ENCODE measurements at places on chromosomes 2 and 18.

DNA sequence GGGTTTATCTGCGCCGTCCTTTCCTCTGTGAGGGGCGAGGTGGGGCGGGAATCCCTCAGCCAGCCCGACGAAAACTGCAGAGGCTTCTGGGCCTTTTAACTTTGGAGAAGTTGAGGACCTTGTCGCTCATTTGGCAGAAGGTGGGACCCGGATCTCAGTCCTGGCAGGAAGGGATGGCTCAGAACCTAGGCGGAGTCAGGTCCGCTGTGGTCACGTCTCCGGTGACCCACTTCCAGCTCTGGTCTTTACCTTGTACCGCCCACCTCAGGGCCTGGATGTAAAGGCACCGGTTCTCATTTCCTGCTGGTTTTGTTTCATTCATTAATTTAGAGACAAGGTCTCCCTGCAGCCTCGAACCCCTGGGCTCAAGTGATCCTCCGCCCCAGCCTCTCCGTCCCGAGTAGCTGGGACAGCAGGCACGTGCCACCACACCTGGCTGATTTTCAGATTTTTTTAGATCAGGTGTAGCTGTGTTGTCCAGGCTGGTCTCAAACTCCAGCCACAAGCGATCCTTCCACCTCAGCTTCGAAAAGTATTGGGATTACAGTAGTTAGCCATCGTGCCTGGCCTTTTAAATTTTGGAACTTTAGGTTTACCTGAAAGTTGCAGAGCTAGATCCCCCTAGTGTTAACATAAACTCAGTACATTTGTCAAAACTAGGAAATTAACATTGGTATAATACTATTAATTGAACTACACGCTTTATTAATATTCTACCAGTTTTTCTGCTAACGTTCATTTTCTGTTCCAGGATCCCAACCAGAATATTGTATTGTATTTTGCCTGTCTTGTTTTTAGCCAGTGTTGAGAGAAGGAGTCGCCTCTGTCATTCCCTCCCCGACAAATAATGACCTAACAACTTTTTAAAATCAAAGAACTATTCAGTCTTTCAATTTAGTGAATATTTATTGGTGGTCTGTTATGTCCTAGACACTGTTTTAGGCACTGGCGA lies 852 bp downstream of the POLI start:
- DNase-seq: peak; percentile 17

DNA sequence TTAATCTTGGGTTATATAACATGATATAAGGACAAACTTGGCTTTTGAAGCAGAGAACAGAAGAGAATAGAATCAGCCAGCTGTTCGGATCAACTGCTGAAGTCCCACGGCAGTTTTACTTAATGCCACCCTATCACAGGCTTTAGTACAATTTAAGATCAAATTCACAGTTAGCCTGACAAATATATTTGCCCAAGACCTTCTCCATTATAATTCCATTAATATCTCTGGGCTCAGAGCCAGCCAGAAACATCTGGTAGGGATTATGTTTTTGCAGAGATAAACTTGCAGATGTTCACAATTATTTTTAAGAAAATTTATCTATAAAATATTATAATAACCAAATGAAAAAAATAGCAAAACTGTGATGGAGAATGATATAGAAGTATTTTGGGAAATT lies 381.4 kb downstream of the RAD51AP2 start:
- DNase-seq: no peak

DNA sequence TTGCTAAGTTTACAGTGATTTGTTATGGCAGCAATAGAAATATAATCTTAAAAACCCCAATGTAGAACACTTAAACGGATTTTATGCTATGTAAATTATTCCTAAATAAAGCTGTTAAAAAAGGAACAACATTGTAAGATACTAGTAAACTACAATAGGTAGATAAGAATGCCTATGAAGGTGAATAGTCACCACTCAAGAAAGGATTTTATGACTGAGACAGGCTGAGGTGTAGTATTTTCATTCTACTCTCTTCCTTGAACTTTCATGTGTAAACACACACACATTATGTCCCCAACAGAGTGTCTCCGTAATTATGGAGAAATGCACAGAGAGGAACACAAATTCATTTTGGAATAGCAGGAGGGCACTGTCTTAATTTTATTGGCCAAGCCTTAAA lies 183.9 kb upstream of the ST6GAL2 start:
- no peak for DNase-seq

GRCh38 chr2:161238560-161239325 lies 69.5 kb upstream of the PSMD14 start:
- DNase-seq: peak; percentile 95

DNA sequence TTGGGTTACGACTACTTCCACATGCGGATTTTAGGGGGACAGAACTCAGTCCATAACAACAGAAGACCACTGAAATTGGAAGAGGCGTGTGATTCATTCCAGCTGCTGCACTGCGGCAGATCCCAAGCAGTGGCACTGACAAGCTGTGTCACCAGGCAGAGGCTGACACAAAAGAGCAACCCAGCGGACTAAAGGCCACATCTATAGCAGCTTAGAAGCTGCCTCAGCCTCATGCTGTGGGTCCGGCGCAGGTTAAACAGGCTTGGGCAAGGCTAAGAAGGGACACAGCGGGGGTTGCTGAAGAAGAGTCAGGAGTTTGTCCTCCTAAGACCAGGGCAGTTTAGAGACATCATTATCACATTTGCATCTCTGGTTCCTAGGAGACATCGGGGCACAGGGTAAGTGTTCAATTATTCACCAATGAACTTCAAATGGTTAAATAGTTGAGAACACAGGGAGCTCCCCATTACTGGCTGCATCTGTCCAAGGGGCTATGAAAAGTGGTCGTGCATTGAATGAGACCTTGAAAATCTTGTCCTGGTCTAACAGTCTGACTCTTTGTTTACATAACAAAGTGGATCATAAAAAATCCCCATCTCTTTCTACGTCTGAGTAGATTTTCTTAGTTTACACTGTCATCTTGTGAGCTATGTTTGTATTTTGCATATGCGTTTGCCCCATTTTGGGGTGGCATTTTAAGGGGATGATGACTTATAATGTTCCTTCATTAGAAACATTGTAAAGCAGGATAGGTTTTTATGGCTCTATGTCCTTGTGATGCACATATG lies 162.3 kb upstream of the TRIB2 start:
- DNase-seq: peak; percentile 49

DNA sequence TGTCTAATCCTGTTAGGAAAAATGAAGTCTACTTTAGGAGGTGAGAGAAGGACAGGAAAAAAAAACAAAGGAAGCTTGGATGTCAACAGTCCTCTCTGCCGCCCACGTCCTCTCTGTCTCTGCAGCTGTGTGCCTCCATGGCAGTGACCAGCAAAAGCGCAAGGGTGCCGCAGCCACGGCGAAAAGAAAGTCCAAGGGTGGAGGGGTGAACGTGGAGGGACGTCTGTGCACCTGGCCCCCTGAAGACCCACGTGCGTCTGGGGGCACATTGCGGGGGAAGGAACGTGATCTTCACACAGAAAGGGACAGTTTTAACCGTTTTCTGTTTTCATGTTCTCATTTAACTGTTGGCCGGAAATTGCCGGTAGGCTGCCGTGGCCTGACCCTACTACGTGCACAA lies 152.7 kb downstream of the MBP start:
- no peak for DNase-seq

All from osteoblast (primary cell).